ENCODE measurements at places on chromosomes 3 and 15.

GRCh38 chr3:177787279-177788041 is 590.2 kb upstream of the TBL1XR1 start:
- no peak for DNase-seq

- DNase-seq: no peak
Measured at GRCh38 chr15:96274698-96275097, 55.8 kb upstream of the NR2F2 start.

GRCh38 chr15:59303633-59304032 is 69.0 kb downstream of the MYO1E start:
- DNase-seq: no peak

GRCh38 chr3:152554980-152555379 is 280.0 kb upstream of the P2RY1 start:
- DNase-seq: no peak

- no peak for DNase-seq
Measured at GRCh38 chr15:73005446-73005845, 46.8 kb upstream of the NEO1 start.

DNA sequence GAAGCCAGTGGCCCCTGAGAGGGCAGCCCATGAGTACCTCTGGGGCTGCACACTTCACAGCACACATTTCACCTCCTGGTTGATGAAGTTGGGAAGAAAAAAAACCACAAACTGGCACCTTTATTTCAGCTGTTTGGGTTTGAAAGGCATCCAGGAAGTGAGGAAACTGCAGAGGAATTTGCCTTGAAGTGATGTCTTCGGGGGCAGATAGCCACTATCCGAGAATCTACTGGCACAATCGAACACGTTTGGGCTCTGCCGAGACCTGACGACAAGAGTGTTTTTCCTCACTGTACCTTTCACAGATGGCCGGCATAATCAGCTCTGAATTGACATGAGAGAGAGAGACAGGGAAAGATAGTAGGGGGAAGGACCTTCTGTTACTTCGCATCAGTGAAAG is 59.7 kb downstream of the LRIG1 start:
- no peak for DNase-seq

- DNase-seq: no peak
Measured at GRCh38 chr3:8503871-8504610, 2.4 kb downstream of the LMCD1 start.

DNA sequence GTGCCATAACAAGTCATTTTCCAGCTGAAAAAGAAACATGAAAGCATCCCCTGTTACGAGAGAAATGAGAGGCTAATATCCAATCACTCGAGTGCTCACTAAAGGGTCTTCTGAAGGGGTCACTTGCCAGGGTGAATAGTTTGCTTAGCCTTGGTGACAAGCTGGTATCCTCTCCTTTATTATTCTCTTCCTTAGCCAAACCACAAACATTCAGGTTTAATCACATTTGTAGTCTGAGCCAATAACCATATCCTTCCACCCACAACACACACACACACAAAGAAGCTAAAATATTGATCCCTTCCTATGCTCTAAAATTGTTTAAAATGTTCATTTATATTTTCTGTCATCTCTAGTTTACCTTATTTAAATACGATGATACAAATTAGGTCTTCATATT is 240.5 kb upstream of the TMCO5A start:
- no peak for DNase-seq

DNA sequence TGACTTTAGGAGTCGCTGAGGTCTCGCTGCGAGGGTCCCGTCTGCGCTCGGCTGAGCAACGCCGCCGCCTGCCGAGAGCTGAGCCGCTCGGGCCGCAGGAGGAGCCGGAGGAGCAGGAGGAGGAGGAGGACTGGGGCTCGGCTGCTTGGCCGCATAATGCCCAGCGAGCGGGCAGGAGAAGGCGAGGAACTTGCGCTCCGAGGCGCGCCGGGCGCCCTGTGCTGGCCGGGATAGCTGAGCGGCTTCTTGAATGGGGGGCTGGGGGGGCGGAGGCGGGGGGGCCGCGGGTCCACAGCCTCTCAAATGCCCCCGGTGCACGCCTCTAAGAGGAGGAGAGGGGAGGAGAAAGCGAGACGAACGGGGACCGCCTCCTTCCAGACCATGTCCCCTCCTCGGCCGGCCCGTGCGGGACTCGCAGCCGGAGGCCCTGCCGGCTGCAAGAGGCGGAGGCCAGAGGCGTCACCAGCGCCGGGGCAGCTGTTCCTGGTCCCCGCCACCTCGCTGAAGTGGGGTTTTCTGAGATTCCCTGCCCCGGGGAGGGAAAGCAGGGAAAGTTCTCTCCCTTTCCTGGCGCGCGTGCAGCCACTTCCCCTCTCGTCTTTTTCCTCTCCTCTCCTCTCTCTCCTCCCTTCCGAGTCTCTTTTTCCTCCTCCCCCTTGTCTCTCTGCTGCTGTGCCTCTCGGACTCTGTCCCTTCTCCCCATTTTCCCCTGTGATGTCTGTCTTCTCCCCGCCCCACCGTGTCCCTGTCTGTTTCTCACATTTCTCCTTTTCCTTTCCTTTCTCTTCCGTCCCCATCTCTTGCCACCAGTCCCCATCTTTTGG is at the start of gene ADAMTS9:
Gene ADAMTS9, minus strand, starts transcription at position 220 of the 824 bp plus-strand sequence. CDS start 343 bp downstream, outside the sequence.
- DNase-seq: no peak
